NCI-H1105 treated with DMSO at 0.1 percent for 48 hours (cell line): ENCODE measurements at places on chromosomes 3 and 15.

GRCh38 chr3:17195856-17196604 lies 311.3 kb downstream of the PLCL2 start:
- DNase-seq, result no peak

DNA sequence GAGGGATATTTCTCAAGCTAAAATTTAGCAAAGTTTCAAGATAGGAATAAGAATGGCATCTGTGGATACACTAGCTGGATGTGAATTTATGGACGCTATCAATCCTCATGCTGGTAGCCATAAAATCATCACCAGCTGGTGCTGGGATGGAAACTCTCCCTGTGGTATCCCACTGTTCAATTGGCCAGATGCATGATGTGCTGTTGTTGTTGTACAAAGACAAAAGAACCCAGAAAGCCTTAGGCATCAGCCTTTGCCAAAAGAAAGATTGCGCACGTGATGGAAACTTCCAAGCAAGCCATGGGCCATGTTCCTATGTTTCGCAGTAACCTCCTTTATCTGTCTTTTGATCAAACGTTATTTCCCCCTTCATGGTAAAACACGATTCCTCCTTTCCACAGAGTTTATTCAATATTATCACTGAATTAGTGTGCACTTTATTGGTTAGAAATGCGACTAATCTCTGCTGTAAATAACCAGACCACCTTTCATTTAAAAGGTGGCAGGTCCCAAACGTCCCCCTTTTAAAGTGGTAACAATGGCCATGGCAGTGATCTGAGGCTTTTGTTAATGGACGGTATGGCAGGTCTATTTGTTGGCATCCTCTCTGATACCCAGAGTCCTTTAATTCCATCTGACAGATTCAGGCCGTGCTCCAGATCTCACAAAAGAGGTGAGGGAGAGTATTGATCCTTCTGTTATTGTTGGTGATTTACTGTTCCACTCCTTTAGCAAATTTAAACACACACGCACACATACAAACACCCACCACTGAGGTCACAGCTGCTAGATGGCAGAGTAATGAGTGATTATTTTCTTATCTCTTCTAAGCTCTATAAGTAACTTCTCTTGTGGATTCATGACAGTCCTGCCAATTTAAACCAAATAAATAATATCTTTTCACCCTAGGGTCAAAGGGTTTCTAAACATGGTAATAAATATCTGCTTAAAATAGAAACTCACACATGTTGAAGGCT lies 291.2 kb upstream of the KCNMB2 start:
- DNase-seq, result no peak

DNA sequence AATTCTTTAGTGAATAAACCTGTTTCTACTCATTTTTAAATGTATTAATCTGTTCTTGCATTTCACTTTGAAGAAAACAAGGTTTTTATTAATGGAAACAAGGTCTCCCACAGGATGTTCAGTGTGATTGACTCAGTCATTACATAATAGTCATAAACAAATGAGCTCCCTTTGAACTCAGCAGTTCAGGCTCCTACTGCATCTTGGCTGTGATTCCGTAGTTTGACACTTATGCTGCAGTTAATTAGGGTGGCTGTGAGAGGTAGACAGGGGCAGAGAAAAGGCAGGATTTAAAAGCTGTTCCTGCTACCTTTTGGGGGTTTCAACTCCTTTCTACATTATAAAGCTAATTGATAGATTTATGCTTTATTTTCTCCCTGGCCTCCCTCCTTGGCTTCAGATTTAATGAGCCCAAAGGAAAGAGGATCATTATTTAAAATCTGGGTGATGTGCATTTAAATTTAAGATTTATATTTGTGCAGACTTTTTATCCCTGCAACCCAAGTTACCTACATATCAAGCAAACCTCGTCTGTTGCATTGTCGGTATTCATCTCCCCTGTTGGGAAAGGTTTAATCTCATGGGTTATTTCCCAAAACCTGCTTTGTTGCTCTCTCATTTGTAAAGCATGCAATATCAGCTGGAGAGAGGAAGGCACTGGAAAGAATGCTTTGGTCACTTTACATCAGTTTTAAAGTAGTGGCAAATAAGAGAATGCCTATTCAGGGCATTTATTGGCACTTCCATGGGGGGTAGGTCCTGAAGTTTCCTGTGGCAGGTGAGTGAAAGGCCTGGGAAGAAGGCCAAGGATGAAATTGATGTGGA lies 345.0 kb upstream of the NR2E3 start:
- no peak for DNase-seq

DNA sequence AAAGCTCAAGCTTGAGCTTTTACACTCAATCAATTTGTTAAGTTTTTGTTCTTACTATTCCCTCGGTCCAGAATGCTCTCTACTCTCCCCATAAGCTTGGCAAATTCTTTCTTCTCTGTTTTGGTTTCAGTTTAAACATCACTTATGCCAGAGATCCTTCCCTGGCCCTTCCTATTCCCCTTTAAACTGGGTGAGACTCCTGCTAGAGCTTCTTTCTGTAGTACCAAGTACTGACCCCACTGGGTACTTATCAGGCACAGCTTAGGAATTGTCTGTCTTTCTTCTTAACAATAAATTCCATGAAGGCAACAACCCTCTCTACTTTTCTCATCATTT lies 76.7 kb upstream of the PHLDB2 start:
- no peak for DNase-seq

DNA sequence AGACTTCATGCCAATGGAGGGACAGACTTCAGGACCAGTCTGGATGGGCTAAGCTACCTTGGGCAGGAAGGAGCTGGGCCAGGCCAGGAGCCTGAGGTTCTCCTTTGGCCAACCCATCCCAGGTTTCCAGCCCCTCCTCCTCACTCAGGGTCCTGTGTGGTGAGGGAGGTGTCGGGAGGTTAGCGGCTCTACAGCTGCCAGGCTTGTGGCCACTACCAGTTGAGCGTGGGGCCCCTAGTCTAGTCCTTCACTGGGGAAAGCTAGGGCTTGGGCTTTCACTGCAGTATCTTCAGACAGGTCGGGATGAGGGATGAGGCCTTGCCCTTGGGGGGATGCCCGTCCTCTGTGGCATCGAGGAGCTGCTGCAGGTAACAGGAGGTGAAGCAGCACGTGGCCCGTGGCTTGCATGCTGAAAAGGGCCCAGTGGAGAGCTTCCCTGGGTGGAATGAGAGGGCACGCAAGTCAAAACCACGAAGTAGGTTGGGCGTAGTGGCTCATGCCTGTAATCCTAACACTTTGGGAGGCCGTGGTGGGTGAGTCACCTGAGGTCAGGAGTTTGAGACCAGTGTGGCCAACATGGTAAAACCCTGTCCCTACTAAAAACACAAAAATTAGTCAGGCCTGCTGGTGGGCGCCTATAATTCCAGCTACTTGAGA lies 8.5 kb upstream of the FANCD2 start:
- DNase-seq, result no peak
